ENCODE measurements at places on chromosomes 2 and 18. TPM values are rescaled to one million over a fixed set of nuclear protein-coding genes. Genes with fewer than 3 reads are reported as not detected.

GRCh38 chr18:32848826-32849225, 76.0 kb upstream of the KLHL14 start:
- DNase-seq = no peak
- H3K27me3 ChIP-seq = no peaks in the 10 kb centered on the region
- no peaks in the 10 kb centered on the region for H3K36me3 ChIP-seq

GRCh38 chr18:74976331-74976909, 232.5 kb downstream of the PTGR3 start:
- no peak overlapping the region for H3K27ac ChIP-seq
- no peak overlapping the region for H3K4me3 ChIP-seq
- DNase-seq = no peak
- H3K4me1 ChIP-seq = no peaks in the 10 kb centered on the region

DNA sequence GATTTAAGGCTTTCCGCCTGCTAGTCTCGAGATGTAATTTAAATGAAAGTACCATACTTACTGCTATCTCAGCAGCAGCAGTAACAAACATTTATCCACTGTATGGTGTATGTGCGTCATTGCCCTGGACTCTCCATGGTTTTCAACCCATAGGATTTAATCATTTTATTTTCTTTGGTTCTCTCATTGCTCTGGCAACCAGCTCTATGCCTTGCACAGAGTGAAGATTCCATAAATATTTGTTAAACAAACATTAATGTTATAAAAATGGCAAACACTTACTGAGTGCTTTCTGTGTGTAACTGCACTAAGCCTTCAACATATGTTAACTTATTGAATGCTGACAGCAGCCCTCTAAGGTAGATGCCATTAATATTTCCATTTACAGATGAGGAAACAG, 1.3 kb upstream of the LMAN1 start:
- peak overlapping the region; percentile 85 for H3K4me3 ChIP-seq
- H3K27me3 ChIP-seq = peaks cover 36% of the 10 kb centered on the region
- peaks cover 1% of the 10 kb centered on the region for H3K36me3 ChIP-seq
- no peak overlapping the region for H3K27ac ChIP-seq
- DNase-seq = no peak
- peaks cover 18% of the 10 kb centered on the region for H3K4me1 ChIP-seq

DNA sequence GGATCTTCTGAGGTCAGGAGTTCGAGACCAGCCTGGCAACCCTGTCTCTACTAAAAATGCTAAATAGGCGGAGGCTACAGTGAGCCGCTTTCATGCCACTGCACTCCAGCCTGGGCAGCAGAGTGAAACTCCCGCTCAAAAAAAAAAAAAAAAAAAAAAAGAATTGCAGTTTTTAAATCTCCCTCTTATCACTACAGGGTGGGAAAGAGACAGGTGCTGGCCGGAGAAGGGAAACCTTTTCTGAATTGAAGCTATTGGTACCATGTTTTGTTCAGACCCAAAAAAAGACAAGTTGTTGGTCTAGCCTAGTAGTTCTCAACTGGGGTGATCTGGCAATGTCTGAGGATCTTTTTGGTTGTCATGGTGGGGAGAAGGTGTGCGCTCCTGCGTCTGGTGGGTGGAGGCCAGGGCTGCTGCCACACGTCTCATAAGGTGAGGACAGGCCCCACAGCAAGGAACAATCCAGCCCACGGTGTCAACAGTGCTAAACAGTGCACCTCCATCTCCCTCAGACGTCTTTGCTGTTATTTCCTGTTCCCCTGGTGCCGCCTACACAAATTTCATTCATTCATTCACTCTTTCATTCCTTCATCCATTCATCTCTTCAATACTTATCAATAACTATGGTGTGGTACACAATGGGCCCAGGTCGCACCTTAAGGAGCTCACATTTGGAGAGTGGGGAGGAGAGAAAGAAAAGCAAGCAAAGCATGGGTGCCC, 28.8 kb upstream of the ODC1 start:
- peaks cover 21% of the 10 kb centered on the region for H3K4me1 ChIP-seq
- no peak overlapping the region for H3K27ac ChIP-seq
- no peaks in the 10 kb centered on the region for H3K36me3 ChIP-seq
- DNase-seq = no peak
- H3K27me3 ChIP-seq = peaks cover 5% of the 10 kb centered on the region
- H3K4me3 ChIP-seq = no peak overlapping the region

DNA sequence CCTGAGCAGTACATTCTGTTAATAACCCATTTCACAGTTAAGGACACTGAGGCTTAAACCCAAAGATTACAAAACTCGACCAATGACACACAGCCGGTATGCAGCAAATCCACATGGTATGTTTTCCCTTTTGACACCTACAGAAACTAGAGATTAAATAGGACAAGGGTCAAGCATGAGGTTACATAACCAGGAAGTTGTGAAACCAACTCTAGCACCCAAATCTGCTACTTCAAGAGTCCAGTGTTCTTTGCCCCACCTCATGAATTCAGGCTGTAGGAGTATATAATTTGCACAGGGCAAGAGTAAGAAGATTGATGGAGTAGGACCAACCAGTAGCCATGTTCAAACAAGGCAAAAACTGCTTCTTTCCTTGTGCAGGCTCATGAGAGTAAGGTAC, 249.8 kb downstream of the BCL11A start:
- H3K4me1 ChIP-seq = no peaks in the 10 kb centered on the region
- no peak overlapping the region for H3K4me3 ChIP-seq
- no peak for DNase-seq
- H3K36me3 ChIP-seq = no peaks in the 10 kb centered on the region
- no peak overlapping the region for H3K27ac ChIP-seq

DNA sequence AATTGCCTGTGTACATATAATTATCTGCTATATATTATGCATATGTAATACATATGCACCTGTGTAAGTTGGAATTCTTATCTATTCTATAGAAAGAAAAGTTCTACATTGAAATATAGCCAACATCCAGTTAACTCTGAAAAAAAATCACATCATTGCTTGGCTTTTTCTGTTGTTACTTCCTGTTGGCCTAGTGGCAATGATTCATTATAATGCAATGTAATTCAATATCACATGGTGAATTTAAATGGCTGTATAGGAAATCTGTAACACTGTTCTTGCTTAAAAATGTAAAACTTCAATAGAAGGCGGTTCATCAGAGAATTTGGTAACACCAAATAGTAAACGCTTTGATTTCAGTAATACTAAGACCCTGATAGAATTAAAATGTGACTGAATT, 44.5 kb upstream of the MAP4K3 start:
- no peak overlapping the region for H3K4me3 ChIP-seq
- peaks cover 7% of the 10 kb centered on the region for H3K4me1 ChIP-seq
- no peak overlapping the region for H3K27ac ChIP-seq
- peaks cover 12% of the 10 kb centered on the region for H3K36me3 ChIP-seq
- no peaks in the 10 kb centered on the region for H3K27me3 ChIP-seq

- no peak for DNase-seq
- no peaks in the 10 kb centered on the region for H3K27me3 ChIP-seq
- H3K36me3 ChIP-seq = peaks cover 8% of the 10 kb centered on the region
These were observed 215.3 kb downstream of the RND3 start for GRCh38 chr2:150271952-150272802.

- H3K27me3 ChIP-seq = no peaks in the 10 kb centered on the region
- no peaks in the 10 kb centered on the region for H3K36me3 ChIP-seq
- no peak overlapping the region for H3K4me3 ChIP-seq
These were observed 19.5 kb upstream of the WIPF1 start for GRCh38 chr2:174617120-174617519.

- no peak for DNase-seq
- no peaks in the 10 kb centered on the region for H3K27me3 ChIP-seq
- no peaks in the 10 kb centered on the region for H3K4me1 ChIP-seq
- no peaks in the 10 kb centered on the region for H3K36me3 ChIP-seq
- no peak overlapping the region for H3K27ac ChIP-seq
These were observed 9.9 kb downstream of the DTYMK start for GRCh38 chr2:241676665-241677064.

DNA sequence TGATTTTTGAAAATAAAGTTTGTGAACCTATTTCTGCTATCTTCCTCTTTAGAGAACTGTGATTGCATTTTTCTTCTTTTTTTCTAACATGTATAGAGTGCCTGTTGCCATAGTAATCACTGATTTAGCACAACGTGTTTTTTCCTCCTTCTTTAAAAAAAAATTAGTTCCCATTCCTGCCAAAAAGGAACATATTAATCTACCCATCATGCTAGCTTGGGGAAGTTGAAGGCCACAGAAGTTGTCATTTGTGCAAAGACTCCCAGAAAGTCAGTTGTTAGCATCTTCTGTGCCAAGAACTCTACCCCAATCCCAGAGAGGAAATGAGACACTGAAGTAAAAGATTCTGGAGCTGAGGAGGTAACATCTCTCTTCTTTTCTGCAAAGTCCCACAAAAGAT, 57.3 kb downstream of the SLC8A1 start:
- no peaks in the 10 kb centered on the region for H3K4me1 ChIP-seq
- H3K27ac ChIP-seq = no peak overlapping the region
- no peak for DNase-seq
- no peak overlapping the region for H3K4me3 ChIP-seq
- no peaks in the 10 kb centered on the region for H3K36me3 ChIP-seq

- H3K4me1 ChIP-seq = peaks cover 8% of the 10 kb centered on the region
- no peak for DNase-seq
- H3K36me3 ChIP-seq = no peaks in the 10 kb centered on the region
- no peak overlapping the region for H3K27ac ChIP-seq
- no peaks in the 10 kb centered on the region for H3K27me3 ChIP-seq
These were observed 215.7 kb downstream of the MGAT5 start for GRCh38 chr2:134469516-134470115.

- peaks cover 17% of the 10 kb centered on the region for H3K36me3 ChIP-seq
- no peaks in the 10 kb centered on the region for H3K4me1 ChIP-seq
- H3K27ac ChIP-seq = no peak overlapping the region
- no peaks in the 10 kb centered on the region for H3K27me3 ChIP-seq
- DNase-seq = no peak
These were observed 39.1 kb downstream of the FN1 start for GRCh38 chr2:215396595-215397313.

- no peak for DNase-seq
- H3K36me3 ChIP-seq = no peaks in the 10 kb centered on the region
- H3K27ac ChIP-seq = no peak overlapping the region
- no peak overlapping the region for H3K4me3 ChIP-seq
- H3K27me3 ChIP-seq = no peaks in the 10 kb centered on the region
These were observed 488.3 kb downstream of the DLGAP1 start for GRCh38 chr18:3966642-3967358.

- peaks cover 4% of the 10 kb centered on the region for H3K4me1 ChIP-seq
- DNase-seq = no peak
- H3K36me3 ChIP-seq = no peaks in the 10 kb centered on the region
- H3K27me3 ChIP-seq = peaks cover 2% of the 10 kb centered on the region
- H3K4me3 ChIP-seq = no peak overlapping the region
- H3K27ac ChIP-seq = no peak overlapping the region
These were observed 591.9 kb downstream of the SLC4A3 start for GRCh38 chr2:220219371-220219770.

DNA sequence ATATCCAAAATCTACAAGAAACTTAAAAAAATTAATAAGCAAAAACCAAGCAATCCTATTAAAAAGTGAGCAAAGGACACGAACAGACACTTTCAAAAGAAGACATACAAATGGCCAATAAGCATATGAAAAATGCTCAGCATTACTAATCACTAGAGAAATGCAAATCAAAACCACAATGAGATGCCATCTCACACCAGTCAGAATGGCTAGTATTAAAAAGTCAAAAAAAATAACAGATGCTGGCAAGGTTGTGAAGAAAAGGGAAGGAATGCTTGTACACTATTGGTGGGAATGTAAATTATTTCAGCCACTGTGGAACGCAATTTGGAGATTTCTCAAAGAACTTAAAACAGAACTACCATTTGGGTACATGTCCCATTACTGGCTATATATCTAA, 128.8 kb upstream of the SESTD1 start:
- no peak overlapping the region for H3K4me3 ChIP-seq

GRCh38 chr2:214856137-214856536, 46.7 kb upstream of the BARD1 start:
- H3K36me3 ChIP-seq = no peaks in the 10 kb centered on the region
- no peak for DNase-seq
- H3K27me3 ChIP-seq = no peaks in the 10 kb centered on the region
- peaks cover 5% of the 10 kb centered on the region for H3K4me1 ChIP-seq
- H3K27ac ChIP-seq = no peak overlapping the region
- H3K4me3 ChIP-seq = no peak overlapping the region

DNA sequence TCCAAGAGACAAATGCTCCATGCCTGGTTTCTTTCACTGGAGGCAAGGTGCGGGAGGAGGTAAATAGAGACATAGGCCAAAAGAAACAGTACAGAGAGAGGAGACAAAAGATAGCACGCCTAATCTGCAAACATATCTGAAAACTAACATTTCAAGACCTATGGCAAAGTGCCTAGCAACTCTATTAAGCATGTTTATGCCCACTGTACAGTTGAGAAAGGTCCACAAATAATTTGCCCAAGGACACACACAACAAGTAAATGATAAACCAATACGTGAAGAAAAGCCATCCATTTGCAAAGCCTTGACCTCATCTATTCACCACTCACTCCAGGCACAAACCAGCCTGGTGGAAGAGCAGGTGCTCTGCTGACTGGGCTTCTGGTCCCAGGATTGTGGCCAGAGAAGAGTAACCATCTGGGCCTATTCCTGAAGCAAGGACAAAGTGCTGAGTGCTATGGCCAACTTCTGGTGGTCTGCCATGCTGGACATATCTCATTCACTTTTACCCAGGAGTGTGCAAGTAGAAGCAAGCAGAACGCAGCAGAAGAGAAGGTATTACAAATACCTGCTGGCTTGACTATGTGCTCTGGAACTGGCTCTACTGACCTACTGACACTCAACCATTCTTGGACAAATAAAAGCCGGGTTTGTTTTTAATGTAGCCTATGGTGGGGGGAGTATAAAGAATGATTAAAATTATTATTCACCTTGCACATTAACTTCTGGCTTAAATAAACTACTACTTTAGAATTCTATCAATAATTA, 25.3 kb downstream of the TMEM131 start:
- DNase-seq = no peak
- peaks cover 12% of the 10 kb centered on the region for H3K4me1 ChIP-seq
- H3K36me3 ChIP-seq = peaks cover 23% of the 10 kb centered on the region
- H3K4me3 ChIP-seq = no peak overlapping the region

DOK6 gene
- total RNA-seq = 4.0 TPM

FBXO41 gene
- 3.7 TPM for total RNA-seq

STK16 gene
- 28.5 TPM for total RNA-seq

ATP6V1B1 gene
- total RNA-seq = 4.6 TPM

REG3A gene
- not detected for total RNA-seq

PMAIP1 gene
- total RNA-seq = 4.6 TPM

GPR17 gene
- total RNA-seq = 6.4 TPM

SRD5A2 gene
- total RNA-seq = not detected

FSHR gene
- total RNA-seq = not detected

CFAP65 gene
- 0.93 TPM for total RNA-seq

CCBE1 gene
- 0.33 TPM for total RNA-seq

C2orf68 gene
- total RNA-seq = 50.4 TPM
